Ammon's horn (tissue), 1 donor: ENCODE measurements at places on chromosomes 4 and X.

DNA sequence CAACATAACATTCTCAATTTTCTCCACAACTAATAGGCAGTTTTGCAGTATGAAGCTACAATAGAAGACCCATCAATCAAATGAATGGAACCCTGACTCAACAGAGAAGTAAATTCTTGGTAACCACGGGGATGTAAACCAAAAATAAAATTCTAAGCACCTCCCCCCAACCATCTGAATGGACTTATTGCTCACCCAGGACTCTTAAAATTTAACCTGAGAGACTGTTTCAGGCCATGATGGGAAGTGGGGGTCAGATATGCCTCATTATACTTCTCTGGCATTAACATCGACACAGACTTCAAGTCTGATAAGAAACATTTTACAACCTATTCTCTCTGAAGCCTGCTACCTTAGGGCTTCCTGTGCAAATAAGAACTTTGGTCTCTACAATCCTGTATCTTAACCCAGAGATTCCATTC lies 620.9 kb downstream of the TLL1 start:
- no peak for DNase-seq

DNA sequence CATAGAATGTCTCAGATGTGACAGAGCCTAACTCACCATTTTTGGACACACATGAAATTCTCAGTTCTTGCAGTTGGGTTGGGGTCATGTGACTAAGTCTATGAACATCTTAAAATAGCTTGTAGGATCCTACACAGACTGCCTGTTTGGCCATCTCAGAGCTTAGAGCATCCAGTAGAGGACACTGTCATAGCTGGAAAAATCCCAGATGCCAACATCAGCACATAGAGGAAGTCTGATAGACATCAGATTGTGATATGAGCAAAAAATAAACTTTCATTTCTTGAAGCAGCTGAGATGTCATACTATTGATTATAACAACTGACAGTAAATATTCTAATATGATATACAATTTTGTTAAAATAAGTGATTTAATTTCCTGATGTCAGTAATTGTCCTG lies 207.1 kb downstream of the TRAM1L1 start:
- DNase-seq, result no peak

GRCh38 chrX:24777660-24778059 lies 83.9 kb downstream of the POLA1 start:
- DNase-seq, result no peak

DNA sequence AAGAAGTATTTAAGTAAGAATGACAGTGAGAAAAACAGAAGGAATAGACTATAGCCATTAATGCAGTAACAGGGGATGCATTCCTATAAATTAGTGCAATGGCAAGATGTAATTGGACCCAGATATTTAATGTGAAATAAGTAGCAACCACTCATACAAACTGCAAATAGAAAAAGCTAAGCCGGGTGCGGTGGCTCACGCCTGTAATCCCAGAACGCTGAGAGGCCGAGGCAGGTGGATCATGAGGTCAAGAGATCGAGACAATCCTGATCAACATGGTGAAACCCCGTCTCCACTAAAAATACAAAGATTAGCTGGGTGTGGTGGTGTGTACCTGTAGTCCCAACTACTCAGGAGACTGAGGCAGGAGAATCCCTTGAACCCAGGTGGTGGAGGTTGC lies 845.8 kb downstream of the PDHA2 start:
- no peak for DNase-seq

DNA sequence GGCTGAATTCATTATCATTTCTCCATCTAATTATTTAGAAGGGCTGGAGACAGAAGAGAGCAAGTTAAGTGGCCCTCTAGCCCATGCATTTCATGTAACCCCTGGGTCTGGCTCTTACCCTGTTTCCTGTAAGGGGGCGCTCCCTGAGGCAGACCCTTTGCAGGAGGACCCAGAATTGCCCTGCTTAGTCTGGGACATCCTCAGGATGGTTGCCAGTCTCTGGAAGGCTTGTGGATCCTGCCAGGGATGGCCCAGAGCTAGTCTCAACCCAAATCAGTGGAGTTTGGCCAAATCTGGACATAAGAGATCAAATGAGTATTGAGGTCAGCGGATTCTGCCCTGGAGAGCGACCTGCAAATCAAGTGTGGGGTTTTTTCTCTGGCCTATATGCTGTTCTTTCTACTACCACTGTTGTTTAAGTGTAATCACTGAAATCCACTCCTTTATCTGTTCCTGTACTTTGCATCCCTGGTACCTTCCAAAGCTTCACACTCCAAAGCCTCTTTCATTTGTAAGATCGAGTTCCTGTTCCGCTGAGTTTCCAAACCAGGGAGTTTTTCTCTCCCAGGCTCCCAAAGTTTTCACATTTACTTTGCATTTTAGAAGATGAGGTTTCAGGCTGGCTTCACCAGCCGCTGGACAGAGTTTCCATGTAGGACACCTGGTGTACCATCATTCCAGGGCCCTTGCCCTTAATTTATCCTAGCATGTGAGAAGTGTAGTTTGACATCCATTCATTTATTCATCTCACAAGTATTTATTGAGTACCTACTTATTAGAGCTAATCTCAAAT lies 6.3 kb downstream of the KLF3 start:
- DNase-seq, result no peak

DNA sequence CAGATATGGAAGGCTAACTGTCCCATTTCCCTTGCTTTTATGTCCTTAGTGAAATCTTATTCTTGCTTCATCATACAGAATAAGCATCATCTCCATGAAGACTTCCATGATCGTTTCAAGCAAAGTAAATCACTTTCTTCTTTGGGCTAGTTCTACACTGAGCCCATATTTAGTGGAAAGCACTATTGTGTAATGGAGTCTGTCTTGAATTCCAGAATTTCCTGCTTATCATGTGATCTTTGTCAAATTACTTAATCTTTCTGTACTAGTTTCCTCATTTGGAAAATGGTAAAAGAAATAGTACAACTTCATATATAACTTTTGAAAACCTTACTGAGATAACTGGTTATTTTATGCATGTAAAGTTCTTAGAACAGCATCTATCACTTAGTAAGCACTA lies 7.6 kb downstream of the ANAPC10 start:
- DNase-seq, result no peak

- no peak for DNase-seq
Measured at GRCh38 chr4:90855111-90855510, 727.9 kb downstream of the CCSER1 start.

- DNase-seq, result no peak
Measured at GRCh38 chr4:169260217-169260866, 10.4 kb downstream of the SH3RF1 start.

- DNase-seq, result no peak
Measured at GRCh38 chr4:53043055-53043454, 180.9 kb downstream of the RASL11B start.

GRCh38 chr4:68176904-68177303 lies 47.2 kb upstream of the TMPRSS11F start:
- no peak for DNase-seq

DNA sequence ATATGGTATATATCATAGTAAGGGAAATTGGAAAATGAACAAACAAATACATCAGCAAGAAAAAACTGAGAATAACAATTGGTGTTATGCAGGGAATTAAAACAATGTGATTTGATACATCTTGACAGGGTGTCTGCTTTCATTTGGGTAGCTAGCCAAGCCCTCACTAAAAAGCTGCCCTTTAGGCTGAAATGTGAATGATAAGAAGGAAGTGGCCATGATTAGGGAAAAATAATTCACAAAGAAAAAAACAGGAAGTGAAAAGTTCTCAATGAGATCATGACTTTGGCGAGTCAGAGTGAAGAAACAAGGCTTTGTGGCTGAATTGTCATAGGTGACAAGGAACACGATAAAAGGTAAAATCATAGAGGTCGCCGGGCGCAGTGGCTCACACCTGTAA lies 675.8 kb upstream of the SLIT2 start:
- DNase-seq, result no peak

DNA sequence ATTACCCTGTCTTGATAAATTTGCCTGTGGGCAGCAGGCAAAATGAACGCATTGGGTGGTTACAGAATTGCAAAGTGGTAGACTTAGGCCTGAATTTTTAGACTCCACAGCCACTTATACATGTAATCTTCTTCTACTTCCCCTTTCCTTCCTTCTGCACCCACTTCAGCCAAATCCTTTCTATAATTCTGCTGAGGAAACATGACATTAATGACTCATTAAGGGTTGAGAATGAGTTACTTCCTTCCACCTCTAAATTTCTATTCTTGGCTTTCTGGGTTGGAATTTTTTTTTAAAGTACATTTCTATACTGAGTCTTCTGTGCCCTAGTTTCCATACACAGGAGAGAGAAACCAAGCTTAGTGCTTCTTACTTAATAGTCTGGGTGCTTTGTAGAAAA lies 10.1 kb downstream of the PAPSS1 start:
- DNase-seq, result no peak

DNA sequence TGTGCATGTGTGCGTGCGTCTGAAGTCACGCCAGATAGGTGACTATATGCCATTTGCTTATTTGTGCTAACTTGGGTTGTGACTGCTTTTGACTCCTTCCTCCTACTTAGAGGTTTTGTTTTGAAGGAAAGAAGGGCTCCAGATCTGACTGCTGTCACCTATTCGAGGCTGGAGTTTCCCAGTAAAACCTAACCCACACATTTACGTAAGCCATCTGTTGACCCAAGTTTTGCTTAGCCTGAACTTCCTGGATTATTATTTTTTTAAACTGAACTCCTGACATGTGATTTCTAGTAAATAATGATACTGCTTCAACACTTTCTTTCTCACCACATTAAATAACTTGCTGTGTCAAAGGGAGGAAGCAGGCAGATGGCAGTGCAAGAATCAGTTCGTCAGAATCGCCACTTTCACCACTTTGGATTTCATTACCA lies 41.5 kb downstream of the DTHD1 start:
- peak; percentile 20 for DNase-seq

DNA sequence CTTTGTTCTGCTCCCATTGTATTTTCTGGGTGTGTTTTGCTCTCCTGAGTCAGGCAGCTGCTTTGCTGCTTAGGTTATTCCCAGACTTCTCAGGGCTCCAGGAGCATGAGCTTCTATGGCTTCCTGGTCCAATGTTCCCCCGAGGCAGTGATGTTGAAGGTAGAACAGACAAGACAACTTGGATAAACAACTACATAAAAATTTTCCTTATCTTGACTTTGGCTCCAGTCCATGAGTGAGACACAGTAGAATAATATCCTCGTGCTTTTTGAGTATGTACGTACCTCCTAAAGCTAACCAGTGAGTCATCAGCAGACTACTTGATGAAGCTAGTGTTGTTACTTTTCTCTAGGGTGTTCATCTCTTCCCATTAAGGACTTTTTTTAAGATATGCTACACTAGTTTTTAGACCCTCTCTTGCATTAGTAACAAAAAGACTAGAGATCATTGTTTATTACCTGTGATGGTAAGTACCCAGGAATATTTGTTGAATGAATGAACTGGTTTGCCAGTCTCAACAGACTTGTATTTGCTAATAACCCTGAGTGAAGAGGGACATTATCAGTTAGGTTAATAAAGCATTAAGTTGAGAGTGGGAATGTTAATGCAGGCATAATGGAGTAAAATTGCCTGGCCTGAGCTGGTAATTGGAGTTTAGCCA lies 131.9 kb downstream of the FHIP1A start:
- no peak for DNase-seq

GRCh38 chrX:9890681-9891091 lies 76.5 kb upstream of the CLDN34 start:
- no peak for DNase-seq

DNA sequence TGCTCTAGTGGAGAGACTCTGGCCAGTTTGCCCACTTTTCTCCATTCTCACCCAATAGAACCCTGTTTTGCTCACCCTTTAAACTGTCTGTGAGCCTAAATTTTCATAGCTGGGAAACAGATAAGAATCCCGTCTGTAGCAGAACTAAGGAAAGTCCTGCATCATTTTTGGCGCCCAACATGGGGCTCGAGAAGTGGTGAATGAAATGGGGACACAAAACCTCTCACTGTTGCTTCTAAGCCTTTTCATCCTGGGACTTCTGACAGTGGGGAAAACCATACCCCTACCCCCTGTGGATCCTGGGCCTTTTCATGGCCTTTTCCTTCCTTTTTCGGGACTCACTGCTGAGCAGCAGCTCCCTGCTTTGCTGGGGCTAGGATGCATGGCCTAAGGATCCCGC lies 189.9 kb downstream of the INPP4B start:
- DNase-seq, result no peak

- no peak for DNase-seq
Measured at GRCh38 chrX:71285929-71286328, 2.5 kb downstream of the NONO start.

DNA sequence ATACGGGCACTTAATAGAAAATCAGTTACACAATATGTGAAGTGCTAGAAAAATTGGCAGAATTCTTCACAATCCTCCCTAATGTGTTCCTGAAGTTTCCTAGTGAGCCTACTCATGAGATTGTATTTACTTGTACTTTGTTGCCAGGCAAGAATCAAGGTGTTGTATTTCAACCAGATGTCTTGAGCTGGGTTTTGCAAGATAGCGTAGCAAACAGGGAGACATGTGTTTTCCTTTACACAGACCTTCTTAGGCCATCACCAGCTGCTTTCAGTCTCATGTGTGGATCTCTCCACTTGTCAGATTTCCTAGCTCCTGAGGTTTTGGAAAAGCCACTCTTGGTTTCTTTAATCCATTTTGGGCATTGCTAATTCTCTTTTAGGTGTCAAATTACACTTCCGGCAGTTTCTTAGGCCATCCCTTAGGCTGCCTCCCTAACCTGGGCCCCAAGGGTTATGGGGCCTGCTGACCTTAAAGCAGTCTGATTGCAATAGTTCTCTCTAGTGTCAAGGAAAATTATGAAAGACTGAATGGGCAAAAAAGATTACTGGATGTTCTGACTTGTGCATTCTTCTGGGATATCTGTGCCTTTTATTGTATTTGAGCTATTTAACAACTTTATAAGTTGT lies 12.2 kb upstream of the EDA start:
- no peak for DNase-seq

GRCh38 chrX:9311421-9312160 lies 153.3 kb upstream of the TBL1X start:
- DNase-seq, result no peak

GRCh38 chrX:78945186-78945912 lies at the start of gene P2RY10:
Gene P2RY10, plus strand, starts transcription at chrX:78945391. Its CDS starts 15,130 bp downstream, at chrX:78960521.
- DNase-seq, result no peak

DNA sequence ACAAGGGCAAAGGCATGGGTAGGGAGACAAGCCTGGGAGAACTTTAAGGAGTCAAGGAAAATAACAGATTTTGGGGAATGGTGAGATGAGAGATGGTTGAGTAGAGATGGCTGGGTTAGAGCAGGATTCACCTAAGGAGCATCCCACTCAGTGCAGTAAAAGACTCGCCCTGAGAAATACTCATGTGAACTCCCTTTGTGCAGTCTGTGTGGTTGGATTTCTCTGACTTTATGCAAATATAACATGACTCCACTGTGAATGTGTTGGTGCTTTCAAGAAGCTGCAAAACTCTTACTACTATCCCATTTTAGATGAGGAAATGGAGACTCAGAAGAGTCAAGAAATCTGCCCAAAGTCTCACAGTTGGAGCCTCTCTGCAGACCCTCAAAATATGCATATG lies 129.8 kb upstream of the LIMCH1 start:
- no peak for DNase-seq

GRCh38 chr4:1653776-1654175 lies 30.3 kb downstream of the FAM53A start:
- DNase-seq, result no peak

GRCh38 chrX:42050345-42050744 lies 127.0 kb upstream of the CASK start:
- no peak for DNase-seq
